ENCODE measurements at places on chromosomes 4 and X.

DNA sequence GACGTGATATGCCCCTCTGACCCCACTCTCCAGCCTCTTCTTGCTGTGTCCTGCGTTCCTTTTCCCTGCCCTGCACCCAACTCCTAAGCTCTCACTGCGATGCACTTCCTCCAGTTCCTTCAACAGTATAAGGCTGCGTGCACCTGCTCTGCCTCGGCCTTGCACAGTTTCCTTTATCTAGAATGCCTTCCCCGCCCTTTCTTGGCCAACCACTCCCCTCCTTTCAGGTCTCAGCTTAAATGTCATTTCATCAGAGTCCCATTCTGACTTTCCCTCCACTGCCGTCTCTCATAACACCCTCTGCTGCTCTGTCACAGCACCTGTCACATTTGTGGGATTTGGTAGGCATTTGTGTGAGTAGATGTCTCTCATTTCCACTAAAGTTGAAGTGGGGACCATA lies 58.4 kb upstream of the NEIL3 start:
- no peak for DNase-seq

- no peak for DNase-seq
Observed at GRCh38 chrX:150352581-150352980, 10.5 kb upstream of the MAMLD1 start.

GRCh38 chr4:111466811-111467604 lies 678.2 kb upstream of the FAM241A start:
- no peak for DNase-seq

DNA sequence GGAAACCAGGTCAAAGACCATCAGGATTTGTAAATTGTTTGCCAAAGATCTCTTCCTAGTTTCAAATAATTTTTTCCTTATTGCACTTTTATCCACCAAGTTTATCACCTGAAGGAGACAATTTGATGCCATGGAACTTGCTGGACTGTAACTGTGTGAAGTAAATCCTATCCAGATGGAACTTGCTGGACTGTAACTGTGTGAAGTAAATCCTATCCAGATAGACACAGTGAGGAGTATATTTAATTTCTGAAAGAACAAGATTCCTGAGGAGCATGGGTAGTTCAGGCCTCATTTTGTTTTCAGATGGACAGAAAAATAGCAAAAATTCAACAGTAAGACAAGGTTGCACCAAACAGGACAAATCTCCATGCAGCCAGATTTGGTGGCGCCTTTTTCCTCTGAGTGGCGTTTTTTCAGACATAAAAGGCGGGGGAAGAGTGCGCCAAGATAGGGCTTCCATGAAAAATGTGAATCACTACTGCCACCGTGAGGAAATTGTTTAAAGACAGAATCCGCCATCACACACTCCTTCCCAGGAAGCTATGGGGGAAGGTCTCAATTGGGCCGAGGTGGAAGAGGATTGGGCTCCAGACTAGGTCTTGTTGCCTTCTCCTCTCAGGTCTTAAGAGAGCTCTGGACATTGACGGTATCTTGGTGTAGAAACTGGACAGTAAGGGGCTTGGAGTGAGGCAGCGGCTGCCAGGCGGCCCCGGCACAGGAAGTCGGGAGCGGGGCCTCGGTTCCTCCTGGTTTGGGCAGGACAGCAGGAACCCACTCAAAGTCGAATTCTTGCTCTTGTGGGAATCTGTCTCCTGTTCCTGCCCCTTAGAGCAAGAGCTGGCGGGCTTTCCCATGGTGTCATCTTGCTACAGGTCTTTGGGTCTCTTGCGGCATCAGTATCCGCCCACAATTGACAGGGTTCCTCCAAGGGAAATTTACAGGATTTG lies 234.7 kb downstream of the OR13H1 start:
- DNase-seq: no peak

GRCh38 chr4:110014233-110014632 lies 101.5 kb downstream of the EGF start:
- no peak for DNase-seq

- DNase-seq: no peak
Observed at GRCh38 chr4:38516190-38516589, 147.8 kb upstream of the KLF3 start.

GRCh38 chr4:7268941-7269340 lies 76.6 kb downstream of the SORCS2 start:
- no peak for DNase-seq
